ENCODE measurements at places on chromosomes 4 and X.

DNA sequence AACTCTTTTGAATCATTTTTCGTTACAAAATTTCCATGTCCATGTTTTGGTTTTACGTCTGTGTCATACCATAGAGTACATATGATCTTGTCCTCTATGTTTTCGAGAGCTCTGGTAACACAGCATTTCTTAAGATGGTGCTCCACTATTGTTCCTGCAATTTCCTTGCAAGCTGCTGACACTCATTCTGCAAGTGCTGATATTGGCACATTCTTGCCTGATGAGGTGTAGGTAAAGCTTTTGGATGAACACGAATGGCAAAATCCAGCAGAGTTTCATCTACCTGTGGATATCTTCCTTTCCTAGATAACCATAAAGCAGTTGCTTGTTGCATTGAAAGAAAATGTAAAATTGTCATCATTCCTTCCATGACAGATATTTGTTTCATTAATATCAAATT, 41.3 kb downstream of the MAGEB17 start:
- no peak for DNase-seq

- no peak for DNase-seq
Observed at GRCh38 chr4:100147198-100147597, 43.1 kb downstream of the DDIT4L start.

DNA sequence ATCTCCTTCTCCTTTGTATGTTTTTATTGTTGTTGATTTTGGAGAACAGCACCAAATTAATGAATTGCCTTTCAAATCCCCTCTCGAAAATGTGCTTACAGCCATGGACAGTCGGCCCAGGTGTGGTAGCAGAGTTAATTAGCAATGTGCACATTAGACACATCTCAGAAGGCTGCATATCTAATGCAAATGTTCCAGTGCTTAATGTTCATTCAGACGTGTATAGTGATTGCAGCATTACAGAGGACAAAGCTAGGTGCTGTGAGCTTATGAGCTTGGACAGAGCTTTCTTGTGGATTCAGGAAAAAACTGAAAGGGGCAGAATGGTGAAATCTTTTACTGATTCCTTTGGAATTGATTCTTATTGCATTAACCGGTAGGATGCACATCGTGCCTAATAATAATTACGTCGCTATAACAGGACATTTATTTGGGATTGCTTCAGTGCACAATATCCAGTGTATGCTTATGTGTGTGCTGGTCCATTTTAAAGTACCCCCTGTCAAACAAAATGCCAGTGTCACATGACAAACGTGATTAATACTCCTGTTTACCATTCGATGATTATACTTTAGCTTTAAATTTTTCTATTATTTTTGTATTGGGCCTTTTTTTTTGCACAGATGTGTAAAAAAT, 552.9 kb upstream of the EPHA5 start:
- DNase-seq, result no peak

DNA sequence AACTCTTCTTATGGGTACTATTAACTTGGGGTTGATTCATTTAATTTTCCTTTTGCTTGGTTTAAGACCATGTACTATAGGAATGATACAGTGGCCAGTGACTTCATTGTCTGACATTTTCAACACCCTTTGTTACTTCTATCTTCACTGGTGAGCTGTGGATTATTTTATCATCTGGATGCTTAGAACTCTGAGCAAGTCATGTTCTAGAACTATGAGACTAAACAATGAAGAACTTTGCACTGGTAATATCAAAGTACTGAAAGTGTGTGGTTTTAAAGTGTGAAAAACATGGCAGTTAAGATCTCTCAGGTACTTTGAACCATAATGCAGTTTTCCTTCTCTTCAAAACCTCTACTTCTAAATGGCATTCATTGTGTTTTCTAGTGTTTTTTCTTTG, 47.8 kb downstream of the MAP7D3 start:
- DNase-seq, result no peak

GRCh38 chr4:1151541-1151940, 20.8 kb downstream of the SPON2 start:
- DNase-seq, result no peak

- no peak for DNase-seq
Observed at GRCh38 chrX:39725114-39725513, 372.6 kb downstream of the BCOR start.

DNA sequence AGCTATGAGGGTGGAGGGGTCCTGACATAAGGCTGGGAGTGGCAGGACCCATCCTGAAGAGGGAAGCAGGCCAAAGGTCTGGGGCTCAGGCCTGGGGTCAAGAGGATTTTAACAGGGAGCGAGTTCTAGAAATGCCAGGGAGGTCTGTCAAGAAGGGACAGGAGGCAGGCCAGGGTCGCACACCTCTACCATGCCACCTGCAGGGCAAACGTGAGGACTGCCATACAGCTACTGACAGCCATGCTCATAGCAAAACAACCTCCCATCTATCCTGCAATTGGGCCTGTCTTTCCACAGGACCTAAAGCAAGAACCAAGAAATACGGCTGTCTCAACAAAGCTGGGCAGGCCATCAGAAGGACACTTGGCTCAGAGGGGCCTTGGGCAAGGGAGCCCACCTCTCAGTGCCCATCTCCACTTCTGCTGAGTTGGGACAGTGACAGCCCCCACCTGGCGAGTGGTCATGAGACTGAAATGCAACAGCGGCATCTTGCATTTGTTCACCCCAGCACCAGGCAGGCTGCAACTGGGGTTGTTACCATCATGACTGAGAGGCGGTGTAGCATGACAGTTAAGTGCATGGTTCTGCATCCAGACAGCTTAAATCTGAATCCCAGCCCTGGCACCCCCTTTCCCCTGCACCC, 92.7 kb downstream of the WFS1 start:
- DNase-seq, result no peak

- no peak for DNase-seq
Observed at GRCh38 chr4:661881-662761, 12.0 kb downstream of the ATP5ME start.

GRCh38 chrX:10395179-10395578, 225.2 kb downstream of the MID1 start:
- DNase-seq, result no peak

DNA sequence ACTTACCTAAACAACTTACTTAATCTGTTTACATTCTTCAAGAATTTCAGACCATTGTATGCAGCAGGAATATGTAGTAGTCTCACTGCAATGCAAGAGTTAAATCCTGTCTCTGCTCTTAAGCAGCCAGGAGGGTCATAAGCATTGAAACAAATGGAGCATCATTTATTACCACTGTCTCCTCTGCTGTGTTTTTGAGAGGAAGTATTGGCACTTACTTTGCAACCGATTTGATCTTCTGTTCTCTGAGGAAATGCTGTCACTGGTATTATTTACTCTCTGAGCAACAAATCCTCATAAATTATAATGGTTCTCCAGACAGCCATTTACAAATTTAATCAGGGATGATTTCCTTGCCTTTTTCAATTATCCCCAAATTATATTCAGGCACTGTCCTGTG, 1367.1 kb downstream of the STIM2 start:
- DNase-seq, result no peak

DNA sequence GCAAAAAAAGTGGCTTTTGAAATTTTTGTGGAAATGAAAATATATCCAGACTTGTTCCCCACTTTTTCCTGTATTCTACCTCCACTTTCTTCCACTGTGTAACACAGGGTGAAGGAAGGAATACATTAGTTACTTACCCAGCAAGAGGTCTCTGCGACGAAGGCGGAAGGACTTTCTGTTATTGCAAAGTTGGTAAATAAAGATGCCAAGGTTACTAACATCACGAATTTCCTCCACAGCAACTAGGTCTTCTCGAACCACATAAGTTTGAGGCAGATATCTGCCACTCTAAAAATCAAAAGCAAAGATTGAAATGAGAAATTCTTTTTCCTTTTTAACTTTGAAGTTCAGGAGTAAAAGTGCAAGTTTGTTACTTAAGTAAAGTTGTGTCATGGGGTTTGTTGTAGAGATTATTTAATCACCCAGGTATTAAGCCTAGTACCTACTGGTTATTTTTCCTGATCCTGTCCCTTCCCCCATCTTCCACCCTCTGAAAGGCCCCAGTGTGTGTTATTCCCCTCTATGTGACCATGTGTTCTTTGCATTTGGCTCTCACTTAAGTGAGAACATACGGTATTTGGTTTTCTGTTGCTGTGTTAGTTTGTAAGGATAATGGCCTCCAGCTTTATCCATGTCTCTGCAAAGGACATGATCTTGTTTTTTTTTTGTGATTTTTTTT, 5.8 kb downstream of the ITM2A start:
- DNase-seq, result no peak

GRCh38 chr4:16750216-16750615, 148.2 kb downstream of the LDB2 start:
- DNase-seq, result no peak

- no peak for DNase-seq
Observed at GRCh38 chr4:83112678-83113428, 1.7 kb downstream of the PLAC8 start.

DNA sequence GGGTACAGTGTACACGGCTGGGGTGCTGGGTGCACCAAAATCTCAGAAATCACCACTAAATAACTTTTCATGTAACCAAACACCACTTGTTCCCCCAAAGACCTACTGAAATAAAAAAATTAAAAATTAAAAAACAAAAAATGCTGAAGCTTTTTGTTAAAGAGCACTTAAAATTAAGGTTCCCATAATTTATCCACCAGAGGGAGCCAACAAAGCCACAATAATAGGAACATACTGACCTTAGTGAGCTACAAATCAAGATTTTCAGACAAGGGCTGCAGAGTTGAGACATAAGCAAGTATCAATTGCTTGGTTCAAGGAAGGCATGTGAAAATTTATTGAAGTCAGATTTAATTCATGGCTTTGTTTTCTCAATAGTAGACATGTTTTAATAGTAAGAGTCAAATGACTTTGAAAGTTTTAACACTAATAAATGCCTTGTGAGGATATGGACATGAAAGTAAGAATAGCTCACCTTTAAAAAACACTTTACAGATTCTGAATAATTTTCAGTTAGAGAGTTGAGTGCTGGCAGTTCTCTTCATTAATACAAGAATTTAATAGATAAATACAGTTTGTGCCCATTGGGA, 43.0 kb upstream of the SCOC start:
- no peak for DNase-seq

DNA sequence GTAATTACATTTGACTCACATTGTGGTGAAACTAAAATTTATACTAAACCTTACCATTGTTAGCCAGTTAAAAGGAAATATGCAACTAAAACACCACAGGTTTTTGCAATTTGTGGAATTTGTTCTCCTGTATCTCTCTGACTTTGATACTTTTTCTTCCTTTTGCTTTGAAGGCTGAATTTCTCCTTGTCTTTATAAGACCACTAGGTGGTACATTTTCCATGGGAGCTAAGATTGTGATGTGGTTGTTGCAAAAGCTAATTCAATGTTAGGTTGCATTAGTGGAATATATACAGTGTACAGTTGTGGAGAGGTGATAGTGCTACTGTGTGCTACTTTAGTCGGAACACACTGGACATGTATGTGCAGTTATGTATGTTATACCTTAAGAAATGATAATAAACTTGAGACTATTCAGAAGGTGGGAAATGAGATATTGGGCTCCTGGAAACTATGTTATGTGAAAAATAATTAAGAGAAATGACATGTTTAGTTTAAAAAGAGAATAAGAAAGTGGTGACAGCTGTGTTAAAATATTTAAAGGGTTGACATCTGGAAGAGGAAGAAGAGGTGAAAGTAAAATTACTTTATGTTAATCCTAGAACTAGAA, 70.3 kb downstream of the ARL9 start:
- no peak for DNase-seq

GRCh38 chr4:36304138-36304681, 22.8 kb downstream of the DTHD1 start:
- DNase-seq, result no peak

DNA sequence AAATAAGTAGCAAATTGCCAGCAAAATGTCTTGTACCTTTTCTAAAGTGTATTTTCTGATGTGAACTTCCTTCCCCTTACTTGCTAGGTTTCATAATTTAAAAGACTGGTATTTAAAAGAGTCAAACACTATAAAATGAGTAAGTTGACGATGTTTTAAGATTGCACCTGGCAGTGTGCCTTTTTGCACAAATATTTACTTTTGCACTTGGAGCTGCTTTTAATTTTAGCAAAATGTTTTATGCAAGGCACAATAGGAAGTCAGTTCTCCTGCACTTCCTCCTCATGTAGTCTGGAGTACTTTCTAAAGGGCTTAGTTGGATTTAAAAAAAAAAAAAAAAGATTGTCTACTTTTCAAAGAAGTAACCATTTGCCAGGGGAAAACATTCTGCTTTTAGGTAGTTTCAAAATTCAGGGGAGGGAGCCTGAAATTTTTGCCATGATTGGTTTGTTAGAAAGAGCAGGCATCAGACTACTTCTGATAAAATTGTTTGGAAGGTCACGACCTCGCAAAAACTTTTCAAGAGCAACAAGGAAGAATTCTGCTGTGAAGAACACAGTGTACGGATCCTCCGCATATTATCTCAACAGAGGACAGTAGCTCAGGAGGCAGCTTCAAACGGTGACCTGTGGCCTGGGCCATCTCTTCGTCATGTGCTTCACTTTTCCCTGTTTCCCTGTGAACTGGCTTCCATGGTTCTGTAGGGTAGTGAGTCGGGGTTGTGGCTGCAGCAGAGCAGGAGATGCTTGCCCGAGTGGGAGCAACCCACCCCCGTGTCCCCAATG, 66.1 kb downstream of the CDS1 start:
- no peak for DNase-seq

DNA sequence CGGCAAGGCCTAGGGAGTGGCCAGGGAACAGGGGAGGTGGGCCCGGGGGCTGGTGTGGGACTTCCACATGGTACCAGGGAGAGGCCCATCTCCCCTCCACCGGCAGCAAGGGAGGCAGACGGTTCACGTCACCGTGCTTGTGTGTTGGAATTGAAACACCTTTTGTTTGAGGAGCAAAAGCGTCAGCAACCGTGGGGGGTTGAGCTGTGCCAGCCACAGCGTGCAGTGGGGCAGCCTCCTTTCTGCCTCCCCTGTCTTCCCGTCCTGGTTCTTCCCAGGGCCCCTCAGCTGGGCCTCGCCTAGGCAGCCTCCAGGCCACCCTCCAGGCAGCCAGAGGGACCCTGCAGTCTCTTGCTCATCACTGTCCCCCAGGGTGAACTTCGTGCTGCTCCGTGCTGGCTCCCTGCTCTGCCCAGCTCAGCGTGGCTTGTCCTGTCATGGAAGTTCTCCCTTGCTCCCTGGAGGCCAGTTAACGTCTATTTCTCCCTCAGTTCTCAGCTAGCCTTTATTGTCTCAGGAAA, 32.1 kb upstream of the HGFAC start:
- DNase-seq, result no peak

All from nephron progenitor cell (in vitro differentiated cells).